PC-3 (cell line): ENCODE measurements at places on chromosomes 11 and 22. TPM values are rescaled to one million over a fixed set of nuclear protein-coding genes. Genes with fewer than 3 reads are reported as not detected.

DNA sequence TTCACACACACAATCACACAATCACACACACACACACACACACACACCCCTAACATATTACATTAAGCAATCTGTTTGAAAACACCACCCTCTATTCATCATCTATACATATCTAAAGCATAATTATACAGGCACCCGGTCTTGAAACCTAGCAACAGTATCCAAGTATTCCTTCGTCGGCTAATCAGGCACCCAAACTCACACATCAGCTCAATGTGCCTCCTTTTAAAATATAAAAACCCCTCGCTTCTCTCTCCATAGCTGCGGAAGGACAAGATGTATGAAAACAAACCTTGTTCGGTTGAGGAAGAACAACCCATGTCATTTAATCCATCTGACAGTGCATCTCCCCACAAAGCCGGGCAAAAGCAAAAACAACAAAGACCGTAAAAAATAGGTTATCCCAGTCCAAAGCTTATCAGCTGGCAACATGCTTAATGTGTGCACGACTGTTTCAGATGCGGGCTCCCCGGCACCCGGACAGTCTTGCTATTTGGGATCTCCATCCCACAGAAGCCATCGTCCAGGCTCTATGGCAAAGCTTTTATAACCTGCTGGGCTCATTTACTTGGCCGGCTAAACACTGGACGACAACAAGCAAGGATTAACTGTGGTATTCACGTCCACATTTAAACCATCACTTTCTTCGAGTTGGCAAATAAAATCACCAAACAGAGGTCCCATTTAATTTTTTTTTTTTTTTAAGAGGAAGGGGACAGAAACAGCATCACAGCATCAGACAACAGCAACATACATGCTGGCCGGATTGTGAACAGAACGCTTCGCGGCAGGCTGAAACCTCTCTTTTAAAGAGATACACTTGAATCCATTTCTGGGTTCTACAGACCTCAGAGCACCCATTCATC lies 365.5 kb downstream of the SHANK2 start:
- no peak overlapping the region for H3K4me3 ChIP-seq
- H3K27me3 ChIP-seq = no peaks in the 10 kb centered on the region
- no peak overlapping the region for H3K27ac ChIP-seq
- no peak for DNase-seq
- H3K36me3 ChIP-seq = no peaks in the 10 kb centered on the region
- no peaks in the 10 kb centered on the region for H3K4me1 ChIP-seq

DNA sequence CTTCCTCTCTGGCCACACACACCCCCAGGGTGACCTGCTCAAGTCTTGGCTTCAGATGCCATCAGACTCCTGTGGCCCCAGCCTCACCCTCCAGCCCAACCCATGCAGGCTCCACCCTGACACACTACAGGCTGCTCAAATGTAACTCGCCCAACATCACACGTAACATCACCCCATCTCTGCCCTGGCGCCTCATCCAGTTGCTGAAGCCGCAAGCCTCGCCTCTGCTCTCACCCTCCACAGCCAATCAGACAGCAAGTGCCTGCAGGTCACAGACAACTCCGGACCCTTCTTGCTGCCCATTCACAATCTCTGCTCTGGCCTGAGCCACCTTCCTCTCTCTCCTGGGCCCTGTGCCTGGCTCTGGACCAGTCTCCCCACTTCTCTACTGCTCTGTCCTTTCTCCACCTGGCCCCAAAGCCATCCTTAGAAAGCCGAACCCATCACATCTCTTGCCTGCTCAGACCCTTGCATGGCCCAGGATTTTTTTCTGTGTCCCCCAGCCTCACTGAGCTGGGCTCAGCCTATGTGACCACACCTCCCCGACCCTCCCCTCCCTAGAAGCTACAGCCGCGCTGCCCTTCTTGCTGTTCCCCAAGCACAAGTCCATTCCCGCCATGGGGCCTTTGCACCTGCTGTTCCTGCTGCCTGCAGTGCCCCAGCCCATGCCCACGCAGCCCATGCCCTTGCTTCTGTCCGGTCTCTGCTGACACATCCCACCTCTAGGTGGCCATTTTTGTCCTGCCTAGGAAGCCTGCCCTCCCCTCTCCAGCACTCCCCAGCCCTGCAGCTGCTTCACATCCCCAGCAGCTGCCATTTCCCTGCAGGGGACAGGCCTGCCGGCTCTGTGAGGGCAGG lies 333.9 kb downstream of the CTTN start:
- H3K4me3 ChIP-seq = no peak overlapping the region
- no peaks in the 10 kb centered on the region for H3K4me1 ChIP-seq
- no peaks in the 10 kb centered on the region for H3K27me3 ChIP-seq
- no peaks in the 10 kb centered on the region for H3K36me3 ChIP-seq
- DNase-seq = no peak

- H3K4me3 ChIP-seq = no peak overlapping the region
- DNase-seq = no peak
- H3K4me1 ChIP-seq = no peaks in the 10 kb centered on the region
- H3K36me3 ChIP-seq = no peaks in the 10 kb centered on the region
- no peak overlapping the region for H3K27ac ChIP-seq
These were observed 80.6 kb downstream of the CCDC83 start for GRCh38 chr11:85935751-85936150.

The KRTAP5-5 gene
- total RNA-seq = not detected in 2 replicates
